Ovary (tissue), 10 donors: ENCODE measurements at places on chromosomes 6 and 20.

GRCh38 chr6:71049198-71049770, 92.4 kb upstream of the B3GAT2 start:
- no peak for DNase-seq

GRCh38 chr6:119090256-119090655, 11.8 kb upstream of the FAM184A start:
- DNase-seq: no peak

DNA sequence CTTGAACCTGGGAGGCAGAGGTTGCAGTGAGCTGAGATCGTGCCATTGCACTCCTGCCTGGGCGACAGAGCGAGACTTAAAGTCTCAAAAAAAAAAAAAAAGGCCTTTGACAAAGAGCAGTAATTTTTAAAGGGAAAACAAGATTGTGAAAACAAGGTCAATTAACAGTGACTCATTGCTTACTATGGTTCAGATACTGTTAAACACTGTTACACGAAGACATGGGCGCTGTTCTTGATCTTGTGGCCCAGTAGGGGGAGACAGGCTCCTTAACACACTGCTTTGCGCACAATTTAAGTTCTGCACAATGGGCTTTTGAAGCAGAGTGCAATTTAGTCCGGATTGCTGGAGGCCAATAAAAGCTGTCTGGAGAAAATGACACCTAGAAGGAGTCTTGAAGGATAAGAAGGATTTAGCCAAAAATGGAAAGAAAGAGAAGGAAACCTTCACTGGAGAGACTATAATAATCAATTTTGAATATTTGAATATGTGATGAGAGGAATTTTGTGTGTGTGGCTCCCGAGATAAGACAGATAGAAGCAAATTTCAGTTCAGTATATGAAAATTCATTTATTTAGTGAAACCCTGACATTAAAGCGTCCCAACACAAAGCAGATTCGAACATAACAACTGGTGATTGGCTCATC, 6.0 kb upstream of the LATS1 start:
- DNase-seq: no peak

- no peak for DNase-seq
Measured at GRCh38 chr6:166341464-166341863, 881 bp downstream of the SFT2D1 start.

DNA sequence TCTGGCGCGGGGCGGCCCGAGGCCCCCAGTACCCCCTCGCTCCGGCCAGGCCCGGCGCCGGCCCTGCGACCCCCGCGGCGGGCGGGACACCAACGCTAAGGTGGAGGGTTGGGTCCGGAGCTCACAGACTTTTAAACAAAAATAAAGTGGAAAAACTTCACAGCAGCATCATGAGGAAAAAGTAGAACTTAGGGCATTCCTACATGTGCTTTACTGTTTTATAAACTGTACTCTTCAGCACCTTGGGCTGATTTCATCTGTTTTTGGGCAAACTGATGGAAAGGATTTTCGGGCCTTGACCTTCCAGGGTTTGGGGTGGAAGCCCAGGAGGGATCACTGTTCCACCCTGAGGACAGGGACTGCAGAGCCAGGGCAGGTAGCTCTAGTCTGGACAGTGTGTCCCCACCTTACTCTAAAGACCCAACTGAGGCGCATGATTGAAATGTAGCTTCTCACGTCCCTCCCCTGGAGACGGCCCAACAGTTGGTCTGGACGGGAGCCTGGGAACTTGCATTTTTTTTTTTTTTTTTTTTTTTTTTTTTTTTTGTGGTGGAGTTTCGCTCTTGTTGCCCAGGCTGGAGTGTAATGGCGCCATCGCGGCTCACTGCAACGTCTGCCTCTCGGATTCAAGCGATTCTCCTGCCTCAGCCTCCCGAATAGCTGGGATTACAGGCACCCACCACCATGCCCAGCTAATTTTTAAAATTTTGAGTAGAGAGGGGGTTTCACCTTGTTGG, 740 bp downstream of the NELFCD start:
- peak; percentile 47 for DNase-seq

DNA sequence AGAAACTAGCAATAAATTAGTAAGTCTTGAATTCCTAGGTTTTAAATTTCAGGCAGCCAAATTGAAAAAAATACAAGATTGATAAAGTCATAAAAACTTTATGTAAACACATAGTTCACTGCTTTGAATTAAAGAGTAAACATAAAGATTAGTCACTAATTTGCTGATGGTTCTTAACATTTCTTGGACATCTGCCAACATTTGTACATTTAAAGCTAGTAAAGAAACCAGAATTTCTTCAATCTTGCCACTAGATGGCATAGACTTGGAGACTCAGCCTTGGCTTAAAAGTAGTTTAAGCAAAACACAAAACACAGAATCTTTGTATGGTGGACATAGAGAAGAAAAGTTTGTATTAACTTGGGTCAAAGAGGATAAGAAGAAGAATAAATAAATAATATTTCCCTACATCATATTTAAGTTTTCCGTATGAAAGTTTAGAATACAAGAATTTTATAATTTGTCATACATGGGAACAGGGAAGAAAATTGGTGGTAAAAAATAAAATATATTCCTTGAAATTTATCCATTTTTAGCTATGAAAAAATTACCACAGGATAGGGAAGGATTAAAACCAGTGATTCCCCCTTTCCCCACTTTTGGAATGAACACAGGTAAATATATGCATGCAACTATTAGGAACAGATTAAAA, 41.7 kb upstream of the FAM135A start:
- DNase-seq: no peak

- no peak for DNase-seq
Measured at GRCh38 chr6:91672201-91672600, 1085.3 kb upstream of the MAP3K7 start.

- DNase-seq: no peak
Measured at GRCh38 chr6:150417899-150418826, 49.4 kb downstream of the IYD start.

GRCh38 chr6:156703719-156704118, 73.5 kb upstream of the ARID1B start:
- DNase-seq: no peak

- no peak for DNase-seq
Measured at GRCh38 chr6:28914941-28915340, 8.8 kb downstream of the TRIM27 start.

- no peak for DNase-seq
Measured at GRCh38 chr6:134435814-134436280, 117.9 kb upstream of the SGK1 start.
